CD4-positive, alpha-beta T cell treated with Interleukin-2 at 100 ng/mL for 4 hours (primary cell): ENCODE measurements at places on chromosomes 6 and 20.

DNA sequence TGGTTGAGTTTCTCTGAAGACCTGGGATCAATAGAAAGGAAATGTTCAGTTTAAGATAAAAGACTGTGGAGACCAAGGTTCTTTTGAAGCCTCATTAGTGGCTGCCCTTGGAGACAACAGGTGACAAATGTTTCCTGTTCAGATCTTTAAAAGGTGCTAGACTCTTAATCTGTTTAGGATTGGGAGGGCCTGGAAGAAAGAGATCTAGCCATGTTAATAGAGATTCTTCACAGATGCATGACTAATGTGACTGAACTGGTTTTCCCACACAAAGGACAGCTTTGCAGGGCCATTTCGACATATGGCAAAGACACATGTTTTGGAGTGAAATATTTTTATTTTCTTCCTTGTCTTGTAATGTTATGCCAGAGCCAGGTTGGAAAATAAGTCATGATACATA lies 82.2 kb downstream of the WDR27 start:
- no peak for DNase-seq

GRCh38 chr6:39992861-39993622 lies 58.8 kb upstream of the MOCS1 start:
- no peak for DNase-seq

GRCh38 chr6:69795469-69796072 lies 1.2 kb downstream of the LMBRD1 start:
- DNase-seq, result no peak

DNA sequence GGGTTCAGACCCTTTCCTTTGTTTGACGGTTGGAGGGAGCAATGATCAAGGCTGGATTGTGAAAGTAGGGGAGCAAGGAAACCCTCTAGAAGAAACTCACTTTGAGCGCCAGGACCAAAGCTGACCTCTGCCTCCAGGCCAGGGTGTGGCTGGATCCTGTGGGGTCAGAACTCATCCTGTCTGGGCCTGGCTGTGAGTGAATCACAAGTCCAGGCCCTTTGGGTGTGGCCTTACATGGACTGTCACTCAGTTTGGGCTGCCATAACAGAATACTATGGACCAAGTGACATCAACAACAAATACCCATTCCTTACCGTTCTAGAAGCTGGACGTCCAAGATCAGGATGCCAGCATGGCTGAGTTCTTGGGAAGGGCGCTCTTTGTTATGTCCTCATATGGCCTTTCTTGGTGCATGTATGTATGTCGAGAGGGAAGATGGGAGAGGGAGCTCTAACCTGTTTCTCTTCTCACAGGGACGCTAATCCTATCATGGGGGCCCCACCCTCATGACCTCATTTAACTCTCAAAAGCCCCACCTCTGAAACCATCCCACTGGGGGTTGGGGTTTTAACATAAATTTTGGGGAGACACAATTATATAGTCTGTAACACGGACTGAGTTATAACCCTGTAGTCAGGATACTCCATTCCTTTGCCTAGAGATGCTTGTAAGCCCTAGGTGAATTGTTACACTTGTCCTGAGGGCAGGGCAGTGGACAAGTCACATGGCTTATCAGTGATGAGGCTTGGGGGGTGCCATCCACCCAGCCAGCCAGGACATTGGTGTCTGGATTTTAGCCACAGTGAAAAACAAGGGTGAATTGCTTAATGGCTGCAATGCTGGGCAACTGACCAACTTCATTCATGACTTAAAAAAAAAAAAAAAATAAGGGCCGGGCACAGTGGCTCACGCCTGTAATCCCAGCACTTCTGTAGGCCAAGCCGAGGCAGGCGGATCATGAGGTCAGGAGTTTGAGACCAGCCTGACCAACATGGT lies 80.0 kb downstream of the TRMT11 start:
- DNase-seq, result no peak

- DNase-seq, result no peak
Measured at GRCh38 chr6:15322781-15323536, 77.1 kb downstream of the JARID2 start.

DNA sequence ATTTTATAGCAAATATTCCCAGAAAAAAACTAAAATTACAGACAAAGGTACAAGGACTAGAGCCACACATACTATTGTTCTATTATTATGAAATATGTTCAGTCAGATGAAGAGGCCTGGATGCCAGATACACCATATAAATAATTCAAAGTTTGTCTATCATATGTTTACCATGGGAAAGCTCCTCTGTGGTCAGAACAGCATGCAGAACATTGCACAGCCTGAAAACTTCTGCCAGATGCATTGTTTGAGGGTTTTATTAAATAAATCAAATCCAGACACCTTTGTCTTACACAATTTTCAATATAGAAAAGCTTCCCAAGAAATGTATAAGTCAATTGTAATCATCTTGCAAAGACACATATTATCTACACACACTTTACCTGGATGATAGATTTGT lies 35.0 kb upstream of the COL21A1 start:
- no peak for DNase-seq

- DNase-seq, result no peak
Measured at GRCh38 chr20:57386762-57387161, 4.4 kb upstream of the RBM38 start.

DNA sequence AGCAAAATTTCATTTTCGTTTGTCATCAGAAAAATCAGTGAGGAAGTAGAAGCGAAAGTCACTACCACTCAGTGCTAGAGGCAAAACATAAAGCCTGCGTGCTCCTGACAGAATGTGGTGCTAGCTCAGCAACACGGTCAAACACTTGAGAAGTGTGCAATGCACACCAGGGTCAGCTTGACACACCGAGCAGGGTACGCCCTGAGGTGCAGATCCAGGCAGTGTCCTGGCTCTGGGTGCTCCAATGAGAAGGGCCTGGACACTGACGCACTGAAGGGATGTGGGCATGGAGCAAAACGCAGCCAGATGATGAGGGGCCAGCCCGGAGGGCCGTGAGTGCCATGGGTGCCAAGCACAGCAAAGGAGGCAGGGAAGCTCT lies 5.9 kb downstream of the RNASET2 start:
- peak; percentile 50 for DNase-seq

- DNase-seq, result no peak
Measured at GRCh38 chr20:12875510-12875909, 133.3 kb upstream of the SPTLC3 start.

- DNase-seq, result peak; percentile 82
Measured at GRCh38 chr6:41424370-41425058, 89.1 kb downstream of the NCR2 start.

- DNase-seq, result no peak
Measured at GRCh38 chr20:24437196-24438082, 32.0 kb upstream of the SYNDIG1 start.

GRCh38 chr6:24296944-24297343 lies 60.9 kb downstream of the DCDC2 start:
- DNase-seq, result no peak

GRCh38 chr6:138815797-138816528 lies 20.1 kb downstream of the ECT2L start:
- DNase-seq, result peak; percentile 50

DNA sequence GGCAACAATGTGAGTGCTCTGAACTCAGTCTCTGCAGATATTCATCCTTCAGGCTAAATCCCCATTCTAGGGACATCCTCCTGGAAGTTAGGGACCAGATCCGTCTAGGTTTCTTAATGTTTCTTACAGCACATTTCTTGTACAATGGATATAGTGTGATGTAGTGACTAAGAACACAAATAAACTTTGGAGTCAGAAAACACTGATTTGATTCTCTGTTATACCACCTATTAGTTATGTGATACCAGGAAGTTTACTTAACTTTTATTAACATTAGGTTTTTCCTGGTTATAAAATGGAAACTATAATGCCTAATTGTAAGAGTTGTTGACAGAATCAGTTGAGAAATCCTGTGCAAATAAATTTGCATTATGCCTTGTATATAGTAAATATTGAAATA lies 57.6 kb upstream of the KCNQ5 start:
- DNase-seq, result no peak

GRCh38 chr20:64049878-64050260 lies 430 bp upstream of the SOX18 start:
- DNase-seq, result no peak

DNA sequence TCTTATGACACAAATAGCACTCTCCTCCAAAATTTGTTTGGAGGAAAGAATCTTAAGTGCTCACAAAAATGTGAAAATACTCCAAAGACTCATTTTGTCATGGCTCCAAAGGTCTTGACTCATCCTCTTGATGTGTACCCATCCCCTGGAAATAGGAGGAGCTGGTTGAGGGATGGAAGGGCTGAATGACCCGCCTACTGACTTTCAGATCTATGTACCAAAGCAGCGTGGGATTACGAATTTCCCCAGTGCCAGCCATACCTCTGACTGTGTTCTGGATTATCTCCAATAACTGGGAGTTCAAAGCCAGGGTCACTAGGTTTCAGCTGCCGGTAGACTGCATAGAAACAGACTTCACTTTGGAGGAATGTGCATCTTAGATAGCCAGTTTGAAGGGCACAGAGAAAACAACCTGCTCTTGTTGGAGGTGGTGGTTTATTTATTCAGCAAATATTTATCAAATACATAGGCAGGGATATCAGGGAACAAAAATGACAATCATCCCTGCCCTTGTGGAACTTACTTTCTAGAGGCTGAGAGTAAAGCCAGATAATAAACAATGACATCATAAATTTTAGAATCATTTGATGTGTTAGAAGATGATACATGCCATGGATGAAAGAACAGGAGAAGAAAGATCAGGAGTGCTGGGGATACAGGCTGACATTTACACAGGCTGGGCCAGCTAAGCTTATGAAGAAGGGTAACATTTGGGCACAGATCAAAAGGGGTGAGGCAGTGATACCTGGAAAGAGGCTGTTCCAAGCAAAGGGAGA lies 246.6 kb downstream of the TBXT start:
- no peak for DNase-seq

- no peak for DNase-seq
Measured at GRCh38 chr20:39876976-39877635, 811.9 kb downstream of the MAFB start.

DNA sequence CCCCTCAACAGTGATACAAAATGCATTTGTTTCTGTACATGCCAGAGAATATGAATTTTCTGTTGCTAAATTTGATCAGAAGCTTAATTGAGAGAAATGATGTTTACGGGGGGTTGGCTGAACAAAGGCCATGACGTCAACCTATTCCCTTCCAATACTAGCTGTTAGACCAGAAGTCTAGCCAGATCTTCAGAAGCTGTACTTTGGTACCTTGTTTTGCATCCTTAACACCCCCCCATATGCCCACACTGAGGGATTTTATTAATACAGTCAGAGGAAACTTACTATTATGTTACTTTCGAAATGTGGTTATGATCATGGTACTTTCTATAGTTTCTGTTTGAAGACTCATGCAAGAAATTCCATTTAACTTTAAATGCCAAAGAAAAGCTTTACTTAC lies 3.1 kb downstream of the NCOA7 start:
- peak; percentile 30 for DNase-seq

DNA sequence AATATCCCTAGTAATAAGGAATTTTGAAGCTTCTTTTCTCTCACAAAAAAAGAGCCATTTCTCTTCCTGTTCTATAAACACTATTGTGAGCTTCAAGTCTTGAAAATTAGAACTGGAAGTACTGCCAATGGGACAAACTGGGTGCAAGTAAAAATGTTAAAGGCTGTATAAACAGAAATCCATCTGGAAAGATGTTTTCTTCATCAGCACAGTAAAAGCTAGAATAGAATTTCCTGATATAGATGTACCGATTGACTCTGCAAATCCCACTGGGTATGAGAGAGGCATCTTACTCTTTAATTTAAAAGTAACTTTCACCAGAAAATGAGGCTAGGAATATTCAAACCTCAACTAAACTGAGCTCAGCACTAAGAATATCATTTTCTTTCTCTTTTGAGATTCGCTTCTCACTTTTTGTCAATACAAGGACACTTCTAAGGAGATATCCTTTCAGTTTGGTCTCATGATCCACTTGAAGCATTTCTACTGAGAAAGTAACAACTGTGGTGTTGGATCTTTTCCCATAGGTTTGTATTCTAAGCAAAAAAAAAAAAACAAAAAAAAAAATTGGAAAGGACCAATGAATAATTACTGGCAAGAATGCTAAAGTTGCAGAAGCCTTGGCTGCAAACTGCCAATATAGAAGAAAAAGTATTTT lies 169.0 kb upstream of the PRDM1 start:
- no peak for DNase-seq

- DNase-seq, result no peak
Measured at GRCh38 chr6:146389740-146390139, 153.9 kb upstream of the RAB32 start.

DNA sequence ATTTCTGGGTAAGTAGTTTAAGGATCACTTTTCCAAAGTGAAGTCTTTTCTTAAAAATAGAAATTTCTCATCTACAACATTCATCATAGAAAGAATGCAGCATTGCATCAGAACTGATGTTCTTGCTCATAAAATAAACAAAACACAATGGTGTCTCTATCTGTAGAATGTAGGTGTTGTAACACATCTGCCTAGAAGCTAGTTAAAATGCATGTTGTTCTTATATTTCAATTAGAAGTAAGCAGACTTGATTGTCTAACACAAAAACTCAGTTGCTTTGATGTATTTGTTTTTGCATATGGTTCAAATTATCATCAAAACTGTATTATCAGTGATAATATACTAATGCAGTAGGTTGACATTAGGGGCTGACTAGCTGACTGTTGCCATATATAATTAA lies 654.7 kb upstream of the FLRT3 start:
- no peak for DNase-seq

GRCh38 chr6:85193339-85193738 lies 256.5 kb upstream of the NT5E start:
- no peak for DNase-seq

DNA sequence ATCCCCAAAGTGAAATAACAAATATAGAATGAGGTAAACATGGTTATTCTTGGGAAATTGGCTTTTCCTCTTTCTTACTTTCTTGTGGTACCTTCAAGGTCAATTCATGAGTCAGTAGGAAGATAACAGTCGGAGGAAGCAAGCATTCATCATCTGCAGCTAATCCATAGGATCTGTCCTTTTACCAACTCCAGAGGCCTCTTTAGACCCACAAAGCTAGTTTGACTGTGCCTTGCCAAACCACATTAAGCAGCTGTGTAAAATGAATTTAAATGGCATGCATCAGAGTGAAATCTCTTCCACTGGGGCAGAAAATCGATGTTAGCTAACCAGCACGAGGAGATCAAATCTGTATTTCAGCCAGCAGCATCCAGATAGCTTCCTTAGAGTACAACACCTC lies 171.3 kb downstream of the TMEM242 start:
- DNase-seq, result no peak

GRCh38 chr6:2447931-2448330 lies 202.5 kb upstream of the GMDS start:
- no peak for DNase-seq

DNA sequence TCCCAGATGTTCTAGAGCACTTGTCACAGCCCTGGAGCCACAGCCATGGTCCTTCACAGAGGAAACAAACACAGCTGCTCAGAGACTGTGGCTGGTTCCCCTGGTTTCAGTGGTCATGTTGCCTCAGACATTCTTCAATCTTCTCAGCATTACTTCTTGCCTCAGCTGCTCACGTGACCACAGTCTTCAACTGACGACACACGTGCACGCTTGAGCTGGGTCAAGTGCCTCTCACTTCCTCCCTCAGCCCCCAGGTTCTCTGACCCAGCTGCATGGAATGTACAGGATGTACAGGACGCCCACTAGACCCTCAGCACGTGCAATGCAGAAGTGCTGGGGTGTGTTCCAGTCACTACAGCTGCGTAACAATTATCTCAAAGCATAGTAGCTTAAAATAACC lies 159.8 kb upstream of the GGTLC1 start:
- peak; percentile 10 for DNase-seq

- DNase-seq, result no peak
Measured at GRCh38 chr6:42550277-42550676, 13.6 kb upstream of the UBR2 start.

- DNase-seq, result no peak
Measured at GRCh38 chr6:25017486-25017885, 81.7 kb upstream of the RIPOR2 start.

GRCh38 chr20:11850901-11851300 lies 66.8 kb upstream of the BTBD3 start:
- no peak for DNase-seq
